MG63 (cell line): ENCODE measurements at places on chromosomes 11 and 22.
A peak's percentile ranks its signal among the peaks of the same experiment; 100 is the strongest.

DNA sequence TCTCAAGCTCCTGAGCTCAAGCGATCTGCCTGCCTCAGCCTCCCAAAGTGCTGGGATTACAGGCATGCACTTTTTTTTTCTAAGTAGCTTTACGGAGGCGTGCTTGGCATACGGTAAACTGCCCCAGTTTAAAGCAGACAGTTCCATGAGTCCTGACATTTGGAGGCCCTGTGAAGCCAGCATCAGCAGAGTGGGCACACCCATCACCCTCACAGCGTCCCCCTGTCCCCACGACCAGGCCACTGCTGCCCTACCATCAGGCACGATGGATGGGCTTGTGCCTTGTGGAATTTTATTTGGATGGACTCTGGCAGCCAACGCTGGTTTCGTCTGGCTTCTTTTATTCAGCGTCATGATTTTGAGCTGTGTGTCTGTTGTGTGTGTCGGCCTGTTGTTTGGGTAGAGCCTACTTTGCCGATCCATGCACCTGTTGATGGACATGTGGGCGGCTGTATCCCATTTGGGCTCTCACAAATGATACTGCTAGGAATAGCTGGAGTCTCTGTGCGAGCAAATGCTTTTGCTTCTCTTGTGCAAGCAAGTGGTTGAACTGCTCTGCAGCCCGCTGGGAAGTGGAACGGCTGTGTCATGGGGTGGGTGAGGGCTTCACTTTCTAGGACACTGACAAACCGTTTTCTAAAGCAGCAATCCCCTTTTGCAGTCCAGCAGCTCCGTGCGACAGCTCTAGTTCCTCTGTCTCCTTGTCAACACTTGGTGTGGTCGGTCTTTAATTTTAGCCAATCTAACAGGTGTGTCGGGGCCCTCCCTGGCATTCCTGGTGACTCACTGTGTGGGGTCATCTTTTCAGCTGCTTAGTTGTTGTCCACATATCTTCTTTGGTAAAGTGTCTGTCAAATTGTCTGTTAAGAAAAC is 23.8 kb downstream of the KCNQ1 start:
- DNase-seq = no peak

- no peak for DNase-seq
Measured at GRCh38 chr11:133230431-133230830, 301.9 kb downstream of the OPCML start.

- no peak for DNase-seq
Measured at GRCh38 chr11:72762641-72763304, 10.6 kb upstream of the ARAP1 start.

DNA sequence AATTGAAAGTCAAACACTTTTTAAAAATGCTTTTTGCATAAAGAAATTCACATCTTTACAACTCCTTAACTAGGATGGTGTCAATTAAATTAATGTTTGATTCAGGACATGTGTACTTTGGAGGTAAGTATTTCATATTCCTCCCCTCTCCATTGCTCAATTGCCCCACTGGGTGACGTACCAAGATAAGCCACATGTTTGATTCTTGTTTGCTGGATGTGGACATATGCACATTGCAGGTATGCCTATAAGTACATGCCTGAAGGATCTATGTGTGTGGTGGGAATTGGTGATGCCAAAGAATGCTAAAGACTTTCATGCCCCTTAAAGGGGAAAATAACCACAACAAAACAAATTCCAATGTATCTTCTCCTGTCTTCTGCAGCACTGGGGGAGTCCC is 5.8 kb downstream of the CD44 start:
- DNase-seq = no peak

DNA sequence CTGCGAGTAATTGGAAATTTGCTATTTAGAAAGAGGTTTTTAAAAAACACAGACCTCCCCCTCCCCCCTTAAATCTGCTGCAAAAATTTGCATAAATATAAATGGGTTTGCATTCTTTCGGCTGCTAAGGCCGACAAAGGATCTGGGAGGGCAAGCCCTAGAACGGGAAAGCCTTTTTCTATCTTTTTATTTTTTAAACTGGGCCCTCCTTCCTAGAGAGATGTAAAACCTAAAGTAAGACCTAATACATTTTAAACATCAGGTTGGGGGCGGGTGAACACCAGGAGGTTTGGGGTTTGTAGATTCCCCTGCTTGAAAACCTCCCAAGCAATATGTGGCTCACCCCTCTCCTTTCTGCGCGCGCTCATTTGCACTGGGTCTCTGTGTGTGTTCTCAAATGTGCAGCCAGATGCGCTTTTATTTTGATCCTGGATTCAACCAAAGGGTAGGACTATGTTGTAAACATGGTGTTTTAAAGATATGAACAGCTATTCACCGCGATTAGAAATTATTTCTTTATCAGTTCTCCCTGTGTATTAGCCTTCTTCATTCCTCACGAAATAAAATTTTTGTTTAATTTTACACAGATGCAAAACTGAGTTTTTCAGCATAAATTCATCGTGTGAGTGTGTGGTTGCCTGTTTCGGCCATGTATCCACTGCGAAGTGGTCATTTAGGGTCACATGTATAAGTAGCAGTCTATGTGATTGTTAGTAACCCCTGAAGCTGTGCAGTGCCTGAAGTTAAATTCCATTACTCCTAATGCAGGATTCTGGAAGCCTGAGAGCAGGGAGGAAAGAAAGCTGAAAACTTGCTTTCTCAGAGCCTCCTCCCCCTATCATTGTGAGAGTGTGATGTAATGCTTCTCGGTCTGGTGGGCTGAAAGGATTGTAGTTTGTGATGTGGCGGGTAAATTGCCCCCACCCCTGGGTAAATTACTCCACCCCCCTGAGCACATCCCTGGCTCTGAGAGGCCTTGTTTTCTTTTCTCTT is 988 bp downstream of the TNRC6B start:
- DNase-seq = peak; percentile 28

GRCh38 chr11:65853246-65853979 is 4.6 kb downstream of the CFL1 start:
- no peak for DNase-seq

DNA sequence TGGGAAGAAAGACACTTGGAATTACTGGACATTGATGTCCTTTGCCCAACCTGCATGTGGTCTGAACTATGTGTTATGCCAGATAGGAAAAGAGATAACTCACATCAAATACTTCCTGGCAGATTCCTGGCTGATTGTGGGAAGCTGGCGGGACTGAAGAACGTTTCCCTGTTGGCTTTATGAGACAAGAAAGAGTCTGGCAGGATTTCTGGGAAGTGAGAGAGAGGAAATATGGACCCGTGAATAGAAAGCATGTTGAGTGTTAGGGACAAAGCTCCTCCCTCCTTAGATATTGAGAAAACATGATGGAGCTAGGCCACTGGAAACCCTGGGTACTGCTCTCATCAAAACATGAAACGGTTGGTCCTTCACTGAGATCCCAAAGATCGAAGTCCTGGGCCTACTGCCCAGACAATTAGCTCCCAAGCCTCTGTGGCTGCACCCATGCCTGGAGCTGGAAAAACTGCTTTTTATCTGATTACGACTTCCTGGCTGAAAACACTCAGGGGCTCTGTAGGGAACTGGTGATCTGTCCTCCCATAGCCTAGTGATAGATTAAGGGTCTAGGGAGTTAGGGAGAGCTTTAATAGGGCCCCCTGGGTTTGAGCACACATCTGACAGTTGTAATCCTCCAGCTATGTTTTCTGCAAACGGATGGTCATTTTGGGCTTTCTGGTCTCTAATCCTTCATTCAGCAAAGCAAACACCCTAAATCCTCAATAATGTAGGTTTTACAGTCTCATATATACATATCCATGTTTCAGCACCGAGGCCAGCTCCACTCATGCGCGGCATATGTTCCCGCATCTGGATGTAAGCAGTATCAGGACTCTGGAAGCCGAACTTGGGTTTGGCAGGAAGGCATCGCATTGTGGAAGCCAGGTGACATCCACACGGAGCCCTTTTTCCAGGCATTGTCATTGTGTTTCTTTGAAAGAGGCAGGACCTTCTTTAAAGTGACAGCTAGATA is 6.1 kb upstream of the B3GAT1 start:
- peak; percentile 26 for DNase-seq

GRCh38 chr11:121534131-121535093 is 81.6 kb upstream of the SORL1-AS1 start:
- no peak for DNase-seq

- DNase-seq = no peak
Measured at GRCh38 chr22:45645150-45645525, 26.5 kb upstream of the ATXN10 start.

DNA sequence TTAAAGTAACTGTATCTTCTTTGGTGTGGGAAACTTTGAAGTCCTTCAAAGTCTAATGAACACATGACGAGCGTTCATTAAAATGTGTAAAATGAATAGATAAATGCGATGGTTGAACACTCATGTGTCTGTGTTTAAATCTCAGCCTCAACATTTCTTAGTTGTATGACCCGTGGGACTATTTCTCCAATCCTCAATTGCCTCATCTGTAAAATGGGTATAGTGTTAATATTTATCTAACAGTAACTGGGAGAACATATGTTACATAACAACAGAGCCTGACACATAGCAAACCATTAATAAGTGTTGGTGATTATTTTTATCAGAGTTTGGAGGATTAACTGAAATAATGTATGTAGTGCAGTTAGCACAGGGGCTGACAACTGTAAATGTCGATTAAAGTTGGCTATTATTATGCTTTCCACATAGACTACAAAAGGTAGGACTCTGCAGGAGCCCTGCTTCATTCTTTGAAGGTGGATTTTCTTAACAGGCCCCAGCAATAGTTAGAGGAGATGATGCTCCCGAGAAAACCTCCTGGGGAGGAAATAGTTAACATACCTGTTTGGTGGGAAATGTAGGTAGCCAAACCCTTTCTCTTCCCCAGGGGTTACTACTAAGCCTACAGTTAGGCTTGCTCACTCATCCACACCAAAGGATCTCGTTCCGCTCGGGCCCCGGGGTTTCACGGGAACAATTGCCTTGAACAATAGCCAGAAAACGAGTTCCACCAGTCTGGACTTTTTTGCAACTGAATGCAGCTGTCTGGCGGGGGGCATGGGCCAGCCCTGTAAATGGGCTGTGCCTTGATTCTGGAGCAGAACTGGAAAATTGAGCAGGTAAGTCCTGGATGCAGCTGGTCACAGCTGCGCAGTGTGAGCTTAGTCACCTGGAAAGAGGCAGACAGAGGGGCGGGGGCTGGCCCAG is 133.4 kb downstream of the DBX1 start:
- no peak for DNase-seq

DNA sequence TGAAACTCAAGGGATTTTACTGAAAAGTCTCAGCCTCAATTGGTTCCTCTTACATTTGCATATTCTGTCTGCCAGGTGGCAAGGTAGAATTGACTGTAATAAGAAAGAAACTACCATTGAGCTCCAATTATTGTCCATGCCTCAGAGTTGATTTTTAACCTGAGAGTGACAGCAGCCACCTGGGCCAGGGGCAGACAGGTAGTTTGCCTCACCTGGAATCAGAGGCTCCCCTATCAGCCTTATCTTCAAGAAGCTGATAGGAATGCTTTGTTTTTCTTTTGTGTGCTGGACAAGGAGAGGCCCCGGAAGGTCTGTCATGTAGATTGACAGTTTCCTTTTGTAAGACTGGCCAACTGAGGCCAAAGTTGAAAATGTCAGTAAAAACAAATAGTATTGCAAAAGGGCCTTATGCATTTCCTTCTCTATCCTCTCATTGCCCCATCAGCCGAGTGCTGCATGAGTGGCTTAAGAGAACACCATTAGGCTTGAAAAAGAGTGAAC is 34.1 kb downstream of the CD44 start:
- no peak for DNase-seq

- DNase-seq = no peak
Measured at GRCh38 chr22:43272301-43272700, 70.9 kb downstream of the SCUBE1 start.

- DNase-seq = no peak
Measured at GRCh38 chr11:2577031-2577990, 122.5 kb downstream of the KCNQ1OT1 start.

- no peak for DNase-seq
Measured at GRCh38 chr22:37240240-37240940, 3.7 kb downstream of the RAC2 start.

GRCh38 chr11:78958444-78958843 is 383.8 kb upstream of the NARS2 start:
- DNase-seq = no peak

- no peak for DNase-seq
Measured at GRCh38 chr11:24324211-24324610, 172.6 kb upstream of the LUZP2 start.

GRCh38 chr11:68950270-68950669 is 30.5 kb downstream of the MRGPRD start:
- DNase-seq = no peak

DNA sequence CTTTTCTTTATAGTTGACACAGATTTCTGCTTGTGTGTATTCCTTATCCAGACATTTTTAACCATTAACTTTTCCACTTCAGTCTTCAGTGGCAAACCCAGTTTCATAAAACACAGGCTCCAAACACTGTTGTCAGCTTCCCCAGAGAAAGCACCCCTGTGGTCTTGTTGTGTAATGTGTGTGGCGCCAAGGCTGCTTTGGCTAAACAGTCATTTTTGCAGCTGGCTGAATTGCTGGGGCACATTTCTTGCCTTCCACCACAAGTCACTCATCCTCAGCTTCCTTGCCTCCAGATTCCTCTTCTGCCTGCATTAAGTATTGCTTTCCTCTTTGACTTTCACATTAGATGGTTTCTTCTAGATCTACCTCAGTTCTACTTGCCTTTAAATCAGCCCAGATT is 40.5 kb downstream of the ARHGAP1 start:
- DNase-seq = no peak

DNA sequence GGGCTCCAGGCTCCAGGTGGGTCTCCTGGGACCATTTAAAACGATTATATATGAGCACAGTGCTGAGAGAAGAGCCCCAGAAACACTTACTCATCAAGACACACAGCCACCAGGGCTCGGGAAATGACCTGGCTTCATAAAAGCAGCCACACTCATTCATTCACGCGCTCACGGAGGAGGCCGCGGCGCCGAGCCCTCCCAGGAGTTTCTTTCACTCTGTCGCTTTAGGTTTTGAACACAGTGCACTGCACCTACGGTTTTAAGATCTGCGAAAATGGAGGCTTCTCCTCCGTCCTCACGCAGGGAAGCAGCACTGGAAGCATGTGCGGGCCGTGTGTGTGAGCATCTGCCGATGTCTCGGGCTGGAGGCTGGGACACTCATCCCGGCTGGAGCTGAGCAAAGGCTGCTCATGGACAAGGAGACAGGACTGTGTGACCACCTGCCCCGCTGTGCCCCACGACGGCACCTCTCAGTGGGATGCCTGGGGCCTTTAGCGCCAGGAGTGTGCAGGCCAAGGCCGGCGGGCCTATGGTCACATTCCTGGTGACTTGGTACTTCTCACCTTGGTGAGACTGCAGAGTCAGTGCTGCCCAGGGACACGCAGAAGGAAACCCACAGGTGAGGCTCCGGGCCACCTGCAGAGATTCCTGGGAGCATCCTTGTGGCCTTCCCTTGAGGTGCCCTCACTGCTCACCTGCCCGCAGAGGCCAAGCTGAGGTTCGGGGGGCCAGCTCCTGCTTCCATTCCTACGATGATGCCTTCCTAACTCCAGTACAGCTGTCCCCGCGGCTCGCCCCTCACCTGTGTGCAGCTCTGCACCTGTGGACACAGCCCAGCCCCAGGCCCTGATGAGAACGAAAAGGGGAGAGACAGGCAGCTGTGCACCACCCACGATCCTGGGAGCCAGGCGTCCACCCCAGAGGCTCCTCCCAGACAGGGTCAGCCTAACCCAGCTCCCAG is 872.0 kb downstream of the BRD1 start:
- no peak for DNase-seq

- DNase-seq = no peak
Measured at GRCh38 chr11:113862435-113862834, 12.9 kb downstream of the USP28 start.
